Mesendoderm (in vitro differentiated cells): ENCODE measurements at places on chromosomes 6 and 20.
A peak's percentile ranks its signal among the peaks of the same experiment; 100 is the strongest.

GRCh38 chr6:154239392-154239791 is 117.2 kb downstream of the IPCEF1 start:
- DNase-seq = no peak

DNA sequence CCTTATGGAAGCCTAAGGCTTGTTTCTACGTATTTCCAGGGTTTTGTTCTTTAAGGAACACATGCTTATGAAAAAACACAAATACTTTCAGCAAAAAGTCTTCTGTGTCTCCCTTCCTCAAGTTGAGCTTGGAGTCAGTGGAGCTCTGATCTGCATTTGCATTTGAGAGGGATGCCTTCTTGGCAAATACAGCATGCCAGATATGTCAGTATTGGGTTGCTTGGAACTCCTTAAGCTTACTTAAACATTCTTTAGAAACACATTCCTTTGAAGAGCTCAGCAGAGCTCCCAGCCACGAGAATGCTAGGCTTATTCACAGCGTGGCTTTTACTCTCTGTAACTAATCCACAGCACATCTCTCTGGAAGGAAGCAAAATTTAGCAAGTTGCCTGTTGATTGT is 68.3 kb downstream of the ANKRD6 start:
- peak; percentile 91 for DNase-seq

- DNase-seq = no peak
Measured at GRCh38 chr6:158414851-158415262, 102.6 kb downstream of the TULP4 start.

- no peak for DNase-seq
Measured at GRCh38 chr6:5181510-5182317, 79.0 kb downstream of the LYRM4 start.

GRCh38 chr20:53804920-53805894 is 211.6 kb upstream of the ZNF217 start:
- no peak for DNase-seq

GRCh38 chr20:10837901-10838300 is 164.1 kb upstream of the JAG1 start:
- DNase-seq = no peak

DNA sequence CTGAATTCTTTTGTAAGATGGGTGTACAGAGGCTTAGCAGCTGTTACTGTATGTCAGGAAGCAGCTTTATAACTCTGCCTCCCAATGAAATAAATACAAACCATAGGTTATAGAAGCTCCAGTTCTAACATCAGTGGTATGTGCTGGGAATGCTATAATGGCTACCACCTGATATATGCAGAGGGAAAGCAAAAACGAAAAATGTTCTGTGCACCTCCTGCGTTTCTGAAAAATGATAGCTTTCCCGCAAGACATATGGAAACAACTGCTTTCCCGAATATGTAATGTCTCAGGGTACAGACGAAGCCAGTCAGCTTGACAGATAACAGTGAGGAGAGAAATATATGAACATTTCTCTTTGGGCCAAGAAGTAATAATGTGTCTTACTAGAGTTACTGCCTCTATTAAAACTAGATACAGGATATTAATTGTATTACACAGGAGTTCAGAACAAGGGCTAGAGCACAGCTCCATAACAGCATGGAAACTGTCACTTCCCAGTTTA is 517.0 kb upstream of the NRSN1 start:
- no peak for DNase-seq

GRCh38 chr6:165800337-165800736 is 137.3 kb upstream of the PDE10A start:
- no peak for DNase-seq

DNA sequence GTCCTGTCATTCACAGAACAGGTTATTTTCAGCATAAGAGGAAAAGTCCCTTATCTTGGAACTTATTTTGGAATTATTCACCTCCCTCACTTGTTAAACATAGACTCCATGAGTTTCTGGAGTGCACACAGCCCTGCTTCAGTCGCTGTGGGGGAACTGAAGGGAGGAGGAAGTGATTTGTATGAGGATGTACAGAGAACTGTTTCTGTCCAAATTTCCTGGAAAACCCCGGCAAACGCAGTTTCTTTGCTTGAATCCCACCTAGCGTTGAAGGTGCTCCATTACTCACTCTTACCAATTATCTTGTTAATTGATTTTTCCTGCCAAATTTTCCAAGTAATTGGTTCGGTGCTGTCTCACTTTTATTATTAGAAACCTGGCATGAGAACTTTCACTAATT is 78.0 kb upstream of the AGPAT4 start:
- no peak for DNase-seq

DNA sequence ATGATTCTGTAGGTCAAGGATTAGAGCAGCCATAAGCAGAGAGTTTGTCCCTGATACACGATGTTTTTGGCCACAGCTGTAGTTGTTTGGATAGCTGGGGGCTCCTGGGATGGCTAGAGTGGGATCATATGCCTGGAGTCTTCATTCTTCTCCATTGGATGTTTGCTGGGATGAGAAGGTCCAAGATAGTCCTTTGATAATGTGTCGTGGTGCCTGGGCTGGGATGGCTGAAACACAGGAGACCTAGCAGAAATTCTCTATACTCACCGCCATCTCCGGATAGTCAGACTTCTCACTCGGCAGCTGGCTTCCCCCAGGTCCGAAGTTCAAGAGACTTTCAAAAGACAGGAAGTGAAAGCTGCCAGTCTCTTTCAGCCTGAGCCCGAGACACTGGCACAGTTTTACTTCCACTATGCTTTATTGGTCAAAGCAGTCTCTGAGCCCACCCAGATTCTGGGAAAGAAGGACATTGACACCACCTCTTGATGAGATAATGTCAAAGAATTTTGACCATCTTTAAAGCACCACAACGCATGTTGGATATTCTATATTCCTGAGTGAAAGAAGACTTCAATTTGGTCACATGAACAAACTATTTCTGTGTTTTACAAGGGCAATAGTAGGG is 16.0 kb downstream of the MARCKS start:
- no peak for DNase-seq

- DNase-seq = no peak
Measured at GRCh38 chr20:15547119-15547518, 1026.1 kb downstream of the KIF16B start.

- DNase-seq = no peak
Measured at GRCh38 chr20:40900666-40901215, 127.9 kb upstream of the TOP1 start.

- no peak for DNase-seq
Measured at GRCh38 chr6:135651964-135652755, 154.6 kb upstream of the AHI1 start.

GRCh38 chr6:56199956-56200355 is 47.4 kb downstream of the COL21A1 start:
- no peak for DNase-seq

DNA sequence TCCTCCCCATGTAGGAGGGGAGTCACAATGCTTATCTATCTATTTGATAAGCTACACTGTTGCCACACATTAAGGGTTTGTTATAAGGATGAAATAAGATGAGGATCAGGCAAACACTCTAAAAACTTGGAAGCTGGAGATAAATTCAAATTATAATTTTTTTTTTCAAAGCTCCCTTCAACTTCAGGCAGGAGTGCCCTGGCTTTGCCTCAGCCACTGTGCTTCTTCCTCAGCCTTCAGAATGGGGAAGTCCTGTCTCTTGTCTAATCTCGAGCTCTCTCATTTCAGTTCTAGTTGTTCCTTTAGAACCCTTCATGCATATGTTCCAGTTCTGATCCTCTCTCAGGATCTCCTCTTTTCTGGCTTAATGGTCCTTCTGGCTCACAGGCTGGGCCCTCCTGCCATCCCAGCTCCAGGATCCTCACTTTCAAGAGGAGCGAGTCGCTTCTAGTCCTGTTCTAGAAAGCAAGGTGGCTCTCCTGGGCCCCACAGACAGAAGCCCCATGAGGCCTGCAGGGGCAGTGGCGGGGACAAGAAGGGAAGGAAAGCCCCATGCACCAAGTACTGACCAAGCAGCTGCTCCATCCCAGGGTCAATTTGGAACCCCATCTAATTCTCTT is 164.3 kb downstream of the VEGFA start:
- no peak for DNase-seq

GRCh38 chr6:45892696-45893245 is 122.9 kb downstream of the CLIC5 start:
- no peak for DNase-seq

GRCh38 chr6:14008809-14009208 is 84.1 kb downstream of the RNF182 start:
- no peak for DNase-seq

GRCh38 chr20:33431797-33432381 is 11.7 kb downstream of the SNTA1 start:
- no peak for DNase-seq

GRCh38 chr6:14918200-14918907 is 327.5 kb upstream of the JARID2 start:
- DNase-seq = no peak

DNA sequence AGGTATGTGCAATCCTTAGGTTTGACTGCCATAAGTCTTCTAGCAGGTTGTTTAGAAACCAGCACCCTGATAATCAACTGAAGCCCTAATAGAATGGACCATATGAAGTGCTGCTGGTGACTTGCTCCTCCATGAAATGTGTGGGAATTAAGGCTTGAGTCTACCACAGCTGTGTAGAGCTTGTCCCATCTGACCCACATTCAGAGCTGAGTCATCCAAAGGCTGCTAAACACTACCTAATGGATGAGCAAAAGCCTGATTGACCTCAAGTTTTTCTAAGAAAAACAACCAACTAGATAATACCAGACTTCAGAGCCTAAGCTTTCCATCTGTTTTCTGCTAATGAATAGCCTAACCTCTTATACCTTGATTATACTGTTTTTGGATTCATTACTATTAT is 120.3 kb upstream of the MOCS1 start:
- no peak for DNase-seq

GRCh38 chr6:167161851-167162467 is 4.2 kb upstream of the GPR31 start:
- DNase-seq = no peak

- no peak for DNase-seq
Measured at GRCh38 chr6:136517002-136517401, 33.2 kb downstream of the MAP7 start.

DNA sequence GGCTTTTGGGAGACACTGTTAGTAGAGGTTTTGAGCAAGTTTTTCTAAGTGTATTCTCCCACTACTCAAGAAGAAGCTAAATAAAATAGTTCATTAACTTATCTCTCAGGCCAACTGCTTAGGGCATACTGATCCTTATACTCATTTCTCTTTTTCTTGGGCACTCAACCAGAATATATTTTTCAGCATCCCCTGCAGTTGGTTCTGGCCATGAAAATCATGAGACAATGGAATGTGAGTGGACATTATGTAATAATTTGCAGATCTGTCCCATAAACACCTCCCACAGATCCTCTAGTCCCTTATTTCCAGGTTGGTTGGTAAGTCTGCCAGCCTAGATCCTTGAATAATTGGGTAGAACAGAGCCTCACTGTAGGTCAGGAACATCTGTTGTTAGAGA is 136.7 kb downstream of the AIG1 start:
- no peak for DNase-seq

GRCh38 chr20:2578475-2579192 is 42.3 kb downstream of the TMC2 start:
- DNase-seq = peak; percentile 43

DNA sequence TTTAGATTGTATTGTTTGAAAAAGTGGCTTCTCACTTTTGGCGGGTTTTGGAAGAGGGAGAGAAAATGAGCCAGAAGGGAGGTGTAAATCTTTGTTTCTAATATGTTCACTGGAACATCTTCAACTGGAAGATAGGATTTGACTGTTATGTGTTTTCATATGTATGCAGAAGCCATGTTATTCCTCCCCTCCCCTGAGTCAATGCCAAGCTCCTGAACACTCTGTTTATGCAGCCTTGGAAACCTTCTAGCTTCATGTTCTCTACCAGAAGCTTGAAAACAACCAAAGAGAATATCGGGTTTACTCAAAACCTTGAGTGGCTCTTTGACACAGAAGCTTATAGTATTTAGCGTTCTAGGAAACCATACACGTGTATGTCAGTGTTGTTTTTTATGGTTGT is 279.1 kb downstream of the PRL start:
- no peak for DNase-seq

- DNase-seq = no peak
Measured at GRCh38 chr20:61661025-61661424, 404.7 kb downstream of the TAF4 start.

DNA sequence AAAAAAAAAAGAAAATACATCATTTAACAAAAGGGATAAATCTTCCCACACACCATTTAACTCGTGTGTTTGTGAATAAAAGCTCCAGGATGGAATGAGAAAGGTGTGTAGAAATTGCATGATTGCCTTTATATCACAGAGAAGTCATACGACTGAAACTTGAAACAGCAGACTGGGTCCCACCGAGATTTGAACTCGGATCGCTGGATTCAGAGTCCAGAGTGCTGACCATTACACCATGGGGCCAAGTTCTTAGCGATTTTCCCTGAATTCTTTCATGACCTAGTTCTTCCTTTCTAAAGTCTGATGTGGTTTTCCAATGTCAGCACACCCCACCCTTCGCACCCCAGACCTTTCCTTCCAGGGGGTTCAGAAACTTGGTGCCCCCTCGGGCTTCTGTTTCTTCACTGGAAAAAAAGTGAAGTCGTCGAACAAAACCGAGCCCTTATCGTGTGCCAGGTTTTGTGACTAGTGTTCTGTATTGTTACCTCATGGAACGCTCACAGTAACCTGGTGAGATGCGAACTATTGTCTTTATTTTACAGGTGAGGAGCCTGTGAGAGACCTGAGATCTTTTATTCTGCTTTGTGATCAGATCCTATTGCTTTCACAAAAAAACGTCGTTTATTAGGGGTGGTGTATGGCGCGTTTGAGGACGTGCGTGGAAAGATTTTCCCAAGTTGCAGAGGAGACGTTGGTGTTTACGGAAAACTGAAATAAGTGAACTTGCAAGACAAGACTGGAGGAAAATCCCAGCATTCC is 120.8 kb downstream of the OR2B2 start:
- DNase-seq = peak; percentile 93

DNA sequence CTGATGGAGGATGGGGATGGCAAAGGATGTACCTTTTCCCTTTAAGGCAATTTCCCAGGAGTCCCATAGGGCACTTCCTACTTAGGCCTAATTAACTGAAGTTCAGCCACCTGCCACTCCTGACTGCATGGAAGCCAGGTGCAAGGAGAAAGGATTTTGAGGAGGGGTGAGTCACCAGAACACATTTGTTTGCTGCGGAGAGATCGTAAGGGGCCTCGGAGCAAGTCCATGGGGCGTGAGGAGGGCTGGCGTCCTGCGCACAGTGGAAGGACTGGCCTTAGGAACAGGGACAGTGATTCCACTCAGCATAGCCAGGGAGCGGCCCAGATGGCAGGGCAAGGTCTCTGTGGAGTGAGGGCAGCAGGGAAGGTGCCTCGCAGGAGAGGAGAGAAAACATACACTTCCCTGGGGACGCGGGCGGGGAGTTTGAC is 11.8 kb upstream of the MAP1LC3A start:
- no peak for DNase-seq

- no peak for DNase-seq
Measured at GRCh38 chr6:106529438-106529837, 99.9 kb downstream of the RTN4IP1 start.
